BJ (cell line): ENCODE measurements at places on chromosomes 16 and 17. TPM values are rescaled to one million over a fixed set of nuclear protein-coding genes. Genes with fewer than 3 reads are reported as not detected.

ATP2C2 gene
- not detected in 2 replicates for polyA plus RNA-seq

- no peak for DNase-seq
These were observed 49.9 kb downstream of the MAP1LC3B start for GRCh38 chr16:87441886-87442580.

- DNase-seq, result no peak
These were observed 4.2 kb downstream of the CD300LB start for GRCh38 chr17:74527081-74527480.

- DNase-seq, result no peak
These were observed 42.3 kb downstream of the BPTF start for GRCh38 chr17:67867591-67867990.

GRCh38 chr16:57614944-57615343 is 13.5 kb upstream of the ADGRG1 start:
- no peak for DNase-seq

TAOK1 gene
- 9.1 and 22.1 TPM in 2 replicates for polyA plus RNA-seq

DNA sequence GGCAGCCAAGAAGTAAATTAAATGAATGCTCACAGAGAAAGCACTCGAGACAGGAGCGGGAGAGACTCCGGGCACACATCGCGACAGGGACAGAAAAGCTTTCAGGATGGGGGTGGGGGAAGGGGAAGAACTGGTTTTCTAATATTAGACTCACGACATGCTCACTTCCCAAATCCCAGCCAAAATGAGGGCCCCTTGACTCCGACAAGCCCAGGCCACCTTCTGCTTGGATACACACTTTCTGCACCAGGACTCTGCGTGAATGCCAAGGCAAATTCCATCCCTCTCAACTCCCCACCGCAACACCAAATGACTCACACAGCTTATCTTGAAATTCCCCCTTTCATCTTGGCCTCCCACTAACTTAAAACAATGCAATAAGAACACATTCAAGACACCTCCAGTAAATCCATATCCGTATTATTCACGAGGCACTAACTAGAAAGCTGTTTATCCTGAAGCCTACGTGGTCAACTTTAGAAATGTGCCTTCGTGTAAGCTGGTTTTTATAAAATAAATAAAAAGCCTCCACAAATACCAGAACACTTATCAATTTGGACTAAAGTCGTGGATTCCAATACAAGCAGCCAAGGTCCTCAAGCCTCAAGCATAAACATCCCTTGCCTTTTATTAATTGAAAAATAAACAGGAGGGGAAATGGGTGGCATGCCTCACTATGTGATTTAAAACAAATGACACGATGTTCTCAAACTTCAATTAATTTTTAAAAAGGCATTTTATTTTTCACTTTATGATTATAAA is 46.1 kb downstream of the NXN start:
- DNase-seq, result peak; percentile 86

DNA sequence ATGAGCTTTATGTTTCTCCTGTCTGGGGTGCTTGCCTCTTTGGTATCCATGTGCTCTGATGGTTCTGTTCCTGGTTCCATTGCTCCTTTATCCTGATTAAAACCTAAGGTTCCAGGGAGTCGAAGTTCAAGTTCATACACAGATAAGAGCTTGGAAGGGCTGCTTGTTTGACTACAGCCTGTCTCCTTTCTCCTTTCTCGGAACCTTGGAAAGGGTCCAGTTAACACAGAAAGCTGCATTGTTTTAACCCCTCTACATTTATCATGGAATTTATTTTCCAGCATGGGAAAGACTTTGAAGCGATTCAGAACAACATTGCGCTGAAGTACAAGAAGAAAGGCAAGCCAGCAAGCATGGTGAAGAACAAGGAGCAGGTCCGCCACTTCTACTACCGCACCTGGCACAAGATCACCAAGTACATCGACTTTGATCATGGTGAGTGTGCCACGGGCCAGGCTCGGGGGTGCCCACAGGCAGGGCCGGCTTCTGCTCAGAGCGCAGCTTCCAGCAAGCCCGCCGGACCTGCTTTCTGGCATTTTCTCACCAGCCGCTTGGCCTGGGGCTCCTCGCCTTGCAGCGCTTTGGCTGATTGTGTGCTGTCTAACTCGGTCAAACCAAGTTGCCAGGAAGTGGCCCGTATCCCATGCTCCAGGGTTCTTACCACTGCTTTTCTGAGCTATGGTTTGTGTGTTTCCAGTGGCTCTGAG is 19.9 kb downstream of the CRAMP1 start:
- DNase-seq, result no peak
